ENCODE measurements at places on chromosomes 7 and 10.

GRCh38 chr10:21944727-21945386 is 58.7 kb downstream of the DNAJC1 start:
- no peak for DNase-seq

GRCh38 chr10:4028027-4028471 is 243.0 kb upstream of the KLF6 start:
- no peak for DNase-seq

DNA sequence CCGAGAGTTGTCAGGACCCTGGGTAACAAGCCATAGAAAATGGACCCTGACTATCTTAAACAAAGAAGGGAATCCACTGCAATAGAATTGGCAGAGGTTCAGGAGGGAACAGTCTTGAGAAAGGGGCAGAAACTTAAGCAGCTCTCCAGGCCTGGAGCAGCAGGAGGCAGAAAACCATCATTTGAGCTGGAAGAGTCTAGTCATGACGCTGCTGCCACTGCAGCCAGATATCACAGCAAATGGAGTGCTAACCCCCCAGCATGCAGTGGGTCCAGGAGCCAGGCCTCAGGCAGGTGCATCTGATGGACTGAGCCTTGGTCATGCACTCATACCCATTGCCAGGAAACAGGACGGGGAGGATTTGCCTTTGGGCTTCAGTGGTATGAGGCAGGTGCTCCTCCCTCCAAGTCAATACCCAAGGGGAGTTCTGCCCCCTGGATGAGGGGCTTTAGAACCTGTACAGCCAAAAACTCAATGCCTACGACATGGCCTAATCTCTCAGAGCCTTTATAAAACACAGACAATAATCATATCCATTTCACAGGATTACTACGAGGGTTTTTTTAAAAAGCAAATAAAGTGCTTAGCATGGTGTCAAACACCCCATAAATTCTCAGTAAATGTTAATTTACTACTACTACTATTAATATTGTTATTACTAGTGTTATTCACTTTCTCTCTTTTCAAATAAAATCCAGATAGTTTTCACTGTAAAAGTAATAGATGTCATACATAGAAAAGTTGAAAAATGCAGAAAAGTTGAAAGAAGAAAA is 30.7 kb downstream of the DUSP5 start:
- DNase-seq: no peak

GRCh38 chr10:2020836-2021235 is 283.5 kb upstream of the ADARB2 start:
- DNase-seq: no peak

- peak; percentile 51 for DNase-seq
Measured at GRCh38 chr10:110901954-110902819, 16.8 kb downstream of the BBIP1 start.

DNA sequence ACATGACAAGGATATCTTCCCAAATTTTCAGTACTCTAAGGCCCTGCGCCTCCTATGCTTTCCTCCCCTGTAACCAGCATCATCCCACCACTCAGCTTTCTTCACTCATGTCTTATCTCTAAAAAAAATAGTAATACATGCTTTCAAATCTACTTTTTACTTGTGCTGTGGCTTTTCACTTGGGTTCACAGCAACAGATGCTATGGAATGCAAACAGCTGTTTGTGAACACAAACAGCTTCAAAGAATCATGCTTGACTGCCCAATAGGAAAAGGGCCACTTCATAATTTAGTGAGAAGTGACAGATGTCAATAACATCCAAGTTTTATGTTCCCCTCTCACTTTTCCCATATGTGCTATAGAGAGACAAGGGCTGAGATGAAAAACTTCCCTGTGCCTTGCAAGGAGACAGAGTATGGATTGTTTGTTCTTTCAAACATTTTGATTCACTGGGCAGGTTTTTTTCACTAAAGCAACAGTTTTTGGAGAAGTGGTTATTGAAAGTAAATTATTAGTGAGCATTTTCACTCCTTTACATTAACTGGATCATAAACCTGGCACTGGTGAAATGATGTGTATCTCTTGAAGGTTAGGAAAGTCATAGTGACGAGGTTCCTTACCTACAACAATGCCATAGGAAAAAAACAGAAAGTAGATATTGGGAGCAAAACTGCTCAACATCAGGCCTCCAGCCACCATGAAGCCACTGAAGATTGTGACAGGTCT is 37.3 kb downstream of the SLC16A9 start:
- DNase-seq: no peak

DNA sequence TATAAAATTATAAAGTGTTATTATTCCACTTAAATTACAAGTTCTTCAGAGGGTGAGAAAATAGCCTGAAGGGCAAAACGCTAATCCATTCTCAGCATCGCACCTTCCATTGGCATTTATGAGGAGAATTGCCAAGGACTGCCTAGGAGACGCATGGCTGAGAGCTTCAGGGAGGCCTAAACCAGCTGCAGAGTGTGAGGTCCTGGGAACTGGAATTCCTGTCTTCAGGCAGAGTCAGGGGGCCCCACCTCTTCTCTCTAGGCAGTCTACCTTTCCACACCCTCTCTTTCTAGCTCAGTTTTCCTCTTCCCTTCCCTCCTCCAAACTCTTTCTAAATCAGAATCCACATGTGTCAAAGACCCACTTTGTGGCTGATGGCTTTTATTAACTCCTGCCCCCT is 35.3 kb downstream of the LRRC72 start:
- DNase-seq: no peak

DNA sequence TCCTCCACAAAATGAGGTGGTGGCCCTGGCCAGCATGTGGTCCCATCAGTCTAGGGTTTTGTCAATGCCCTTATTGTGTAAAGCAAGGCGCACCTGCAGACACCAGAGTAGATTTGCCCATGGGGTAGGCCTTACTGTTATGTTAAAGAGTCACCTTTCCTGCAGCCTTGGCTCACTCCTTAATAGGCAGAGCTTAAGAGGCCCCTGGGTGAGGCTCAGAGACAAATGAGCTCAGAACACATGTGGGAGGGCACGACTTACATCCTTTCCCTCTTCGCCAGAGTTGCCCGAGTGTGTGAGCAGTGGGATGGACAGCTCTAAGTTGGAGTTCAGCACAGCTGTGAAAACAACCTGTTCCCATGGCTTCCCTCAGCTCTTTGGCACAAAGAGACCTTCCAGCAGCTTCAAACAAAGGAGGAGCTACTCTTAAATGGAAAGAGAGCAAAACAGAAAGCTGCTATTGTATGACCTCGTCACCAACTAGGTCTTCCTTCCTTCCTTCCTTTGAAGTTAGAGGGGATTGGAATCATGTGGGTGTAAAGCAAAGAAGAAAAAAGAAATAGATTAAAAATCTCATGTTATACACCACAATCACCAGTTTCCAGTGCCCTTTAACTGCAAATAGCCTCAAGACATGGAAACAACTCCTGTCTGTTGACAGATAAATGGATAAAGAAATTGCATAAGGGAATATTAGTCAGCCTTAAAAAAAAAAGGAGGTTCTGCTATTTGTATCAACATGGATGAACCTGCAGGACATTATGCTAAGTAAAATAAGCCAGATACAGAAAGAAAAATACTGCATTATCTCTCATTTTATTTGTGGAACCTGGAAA is 11.9 kb upstream of the XPNPEP1 start:
- peak; percentile 23 for DNase-seq

DNA sequence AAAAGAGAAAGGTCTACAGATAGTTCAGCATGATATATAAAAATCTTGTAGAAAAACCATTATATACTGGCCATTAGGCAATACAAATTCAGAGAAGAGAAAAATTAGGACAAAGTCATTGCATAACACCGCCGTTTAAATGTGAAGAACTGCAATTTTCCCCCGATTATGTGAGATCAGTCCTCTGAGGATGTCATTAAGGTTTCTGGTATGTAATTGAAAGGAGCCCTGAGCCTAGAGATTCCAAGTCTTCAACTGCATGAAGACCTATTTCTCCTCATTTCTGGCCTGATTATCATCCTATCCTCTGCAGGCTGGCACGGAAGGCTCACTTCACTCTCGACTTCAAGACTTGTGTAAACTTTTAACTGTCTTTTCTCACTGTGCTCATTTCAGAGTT is 395.3 kb downstream of the GALNT17 start:
- DNase-seq: no peak

DNA sequence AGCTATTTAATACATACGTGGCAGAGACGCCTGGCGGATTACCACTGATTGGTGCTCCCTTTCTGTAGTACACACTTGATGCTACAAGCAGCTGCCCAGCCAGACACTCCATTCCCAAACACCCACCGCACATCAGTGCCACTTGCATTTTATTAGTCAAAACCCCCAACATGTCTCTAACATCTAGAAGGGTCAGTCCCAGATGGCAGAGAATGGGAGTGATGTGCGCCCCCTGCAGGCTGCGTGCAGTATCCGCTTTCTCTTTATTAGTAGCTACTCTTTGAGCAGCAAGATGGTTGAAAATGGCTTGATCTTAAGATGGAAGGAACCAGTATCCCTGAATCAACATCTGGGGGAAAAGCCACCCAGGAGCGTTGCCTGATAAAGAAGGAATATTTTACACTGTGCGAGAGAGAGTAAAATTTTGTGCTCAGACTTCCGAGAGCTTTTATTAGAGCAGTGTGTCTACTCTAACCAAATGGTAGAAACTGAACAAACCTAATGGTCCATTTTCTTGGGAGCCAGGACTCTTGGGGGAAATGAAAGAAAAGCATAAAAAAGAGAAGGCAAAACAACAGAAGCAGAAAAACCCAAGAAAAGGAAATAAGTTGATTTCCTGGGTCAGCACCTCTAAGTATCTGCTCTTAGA is 78.3 kb downstream of the ST8SIA6 start:
- DNase-seq: peak; percentile 12

- DNase-seq: no peak
Measured at GRCh38 chr7:78605119-78605518, 806.5 kb downstream of the PHTF2 start.

DNA sequence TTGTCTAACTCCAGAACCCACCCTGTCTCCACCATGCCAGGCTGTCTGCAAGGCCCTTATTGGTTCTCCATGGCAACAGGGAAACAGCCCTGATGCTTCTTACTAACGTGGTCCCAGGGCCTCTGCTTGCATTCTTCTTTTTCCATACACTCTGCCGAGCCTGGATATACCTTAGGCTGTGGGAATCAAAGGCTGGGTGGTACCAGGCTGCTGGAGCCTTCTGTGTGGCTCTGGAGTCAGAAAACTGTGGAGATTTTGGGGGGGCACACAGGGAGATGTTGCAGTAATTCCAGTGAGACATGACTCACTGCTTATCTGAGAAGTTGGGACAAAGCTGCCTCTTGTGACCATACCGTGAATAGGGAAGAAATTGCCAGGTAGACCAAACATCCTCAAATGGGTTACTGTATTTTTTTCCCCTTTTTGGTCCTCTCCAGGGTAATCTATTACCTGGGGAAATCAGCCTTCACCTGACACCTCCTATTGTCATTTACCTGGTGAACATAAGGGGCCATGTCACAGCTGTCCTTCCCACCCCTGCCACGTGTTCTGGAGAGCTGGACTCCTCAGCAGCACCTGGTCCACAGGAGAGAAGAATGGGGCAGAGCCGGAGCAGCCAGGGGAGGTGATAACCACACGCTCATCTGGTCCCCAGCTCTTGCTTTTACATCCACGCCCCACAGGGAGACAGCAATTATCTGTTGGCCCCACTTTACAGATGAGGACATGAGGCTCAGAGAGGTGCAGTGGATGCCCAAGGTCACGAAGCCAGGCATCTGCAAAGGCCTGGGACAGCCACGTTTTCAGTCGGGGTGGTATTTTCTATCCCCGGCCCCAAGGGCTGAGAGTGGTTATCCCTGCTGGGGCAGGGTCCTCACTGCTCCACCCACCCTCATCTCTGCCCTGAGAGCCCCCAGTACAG is 4.6 kb downstream of the CHST3 start:
- DNase-seq: no peak

GRCh38 chr10:95767884-95768556 is 12.1 kb downstream of the ENTPD1 start:
- DNase-seq: no peak

GRCh38 chr7:28052933-28053332 is 127.7 kb downstream of the JAZF1 start:
- DNase-seq: no peak

DNA sequence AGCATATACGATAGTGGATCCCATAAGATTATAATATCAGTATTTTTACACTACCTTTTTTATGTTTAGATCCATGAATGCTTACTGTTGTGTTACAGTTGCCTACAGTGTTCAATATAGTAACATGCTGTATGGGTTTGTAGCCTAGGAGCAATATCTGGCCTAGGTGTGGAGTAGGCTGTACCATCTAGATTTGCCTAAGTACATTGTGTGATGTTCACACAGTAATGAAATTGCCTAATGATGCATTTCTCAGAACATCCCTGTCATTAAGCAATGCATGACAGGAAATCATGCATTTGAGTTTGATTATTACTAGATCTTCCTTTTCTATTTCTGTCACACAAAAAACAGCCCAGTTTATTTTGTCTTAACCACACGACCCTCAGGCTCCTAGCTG is 14.5 kb downstream of the CBX3 start:
- DNase-seq: no peak

DNA sequence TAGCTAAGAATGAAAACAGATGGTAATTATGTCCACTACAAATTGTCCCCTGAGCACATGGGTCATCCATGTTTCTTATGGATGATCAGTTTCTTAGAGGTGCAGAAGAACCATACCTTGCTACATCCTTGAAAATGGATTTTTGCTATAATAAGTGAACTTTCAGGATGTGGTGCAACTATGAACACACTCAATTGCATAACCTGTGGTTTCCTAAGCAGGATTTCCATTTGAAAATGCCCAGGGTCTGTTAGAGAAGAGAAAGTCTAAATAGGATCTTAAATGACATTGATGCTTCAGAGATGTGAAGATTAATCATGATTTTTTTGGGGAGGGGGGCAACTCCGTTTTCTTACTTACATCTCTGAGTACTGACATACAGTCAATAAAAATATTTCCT is 39.6 kb upstream of the CACNB2 start:
- no peak for DNase-seq

DNA sequence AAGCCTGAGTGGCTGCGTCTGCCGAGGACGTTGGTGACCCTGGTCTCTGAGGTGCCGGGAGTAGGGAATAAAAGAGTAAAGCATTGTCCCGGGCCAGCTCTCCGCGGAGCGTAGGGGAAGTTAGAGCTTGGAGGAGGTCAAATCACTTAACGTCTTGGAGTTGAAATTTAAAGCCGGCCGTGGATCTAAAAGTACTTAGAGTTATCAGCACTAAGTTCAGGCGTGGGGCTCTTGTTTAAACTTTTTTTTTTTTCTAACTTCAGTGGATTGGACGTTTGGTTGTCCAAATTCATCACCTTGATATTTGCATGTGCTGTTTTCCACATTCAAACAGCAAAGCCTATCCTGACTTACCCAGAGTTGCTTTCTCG is 700 bp downstream of the NIPSNAP2 start:
- no peak for DNase-seq

All from stimulated activated naive CD8-positive, alpha-beta T cell treated with anti-CD3 and anti-CD28 coated beads, Interleukin-15, amount 100 ng/mL, for 72 hours (primary cell).